ENCODE measurements at places on chromosomes 6 and 20.

DNA sequence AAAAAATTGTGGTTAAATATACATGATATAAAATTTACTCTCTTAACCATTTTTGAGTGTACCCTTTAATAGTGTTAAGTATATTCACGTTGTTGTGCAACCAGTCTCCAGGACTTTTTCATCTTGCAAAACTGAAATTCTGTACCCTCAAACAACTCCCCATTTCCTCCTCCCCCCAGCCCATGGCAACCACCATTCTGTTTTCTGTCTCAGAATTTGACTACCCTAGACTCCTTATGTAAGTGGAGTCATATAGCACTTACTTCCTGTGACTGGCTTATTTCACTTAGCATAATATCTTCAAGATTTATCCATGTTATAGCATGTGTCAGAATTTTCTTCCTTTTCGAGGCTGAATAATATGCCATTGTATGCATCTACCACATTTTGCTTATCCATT lies 5.1 kb downstream of the VPS16 start:
- DNase-seq, result no peak

- no peak for DNase-seq
These were observed 106.1 kb downstream of the UNC5CL start for GRCh38 chr6:40932953-40933352.

DNA sequence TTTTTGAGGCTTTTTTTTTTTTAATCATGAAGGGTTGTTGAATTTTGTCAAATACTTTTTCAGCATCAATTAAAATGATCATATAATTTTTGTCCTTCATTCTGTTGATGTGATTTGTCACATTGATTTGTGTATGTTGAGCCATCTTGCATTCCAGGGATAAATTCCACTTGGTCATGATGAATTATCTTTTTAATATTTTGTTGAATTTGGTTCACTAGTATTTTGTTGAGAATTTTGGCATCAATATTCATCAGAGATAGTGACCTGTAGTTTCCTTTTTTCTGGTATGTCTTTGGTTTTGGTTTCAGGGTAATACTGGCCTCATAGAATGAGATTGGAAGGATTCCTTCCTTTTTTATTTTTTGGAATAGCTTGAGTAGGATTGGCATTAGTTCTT lies 221.9 kb upstream of the ZNF217 start:
- DNase-seq, result no peak

DNA sequence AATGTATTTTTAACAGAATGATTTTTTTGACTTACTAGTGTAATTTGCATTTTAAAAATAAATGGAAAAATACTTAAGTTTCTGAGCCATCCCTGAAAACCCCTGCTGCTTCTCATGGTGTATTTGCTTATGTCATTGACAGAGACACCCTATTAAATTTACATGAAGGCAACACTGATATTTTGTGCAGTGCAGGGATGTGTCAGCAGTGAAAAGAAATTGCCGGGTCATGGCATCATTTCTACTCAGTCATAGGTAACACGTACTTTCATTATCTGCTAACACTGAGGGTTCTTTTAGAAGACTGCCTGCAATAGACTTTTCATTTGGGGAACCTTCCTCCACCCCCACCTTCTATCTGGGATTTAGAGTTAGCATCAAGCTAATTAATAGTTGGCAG lies 136.7 kb upstream of the RNF217 start:
- no peak for DNase-seq

- peak; percentile 70 for DNase-seq
These were observed 20.3 kb downstream of the TBPL1 start for GRCh38 chr6:133973109-133973971.

GRCh38 chr6:18099511-18099910 lies 23.0 kb downstream of the NHLRC1 start:
- no peak for DNase-seq

DNA sequence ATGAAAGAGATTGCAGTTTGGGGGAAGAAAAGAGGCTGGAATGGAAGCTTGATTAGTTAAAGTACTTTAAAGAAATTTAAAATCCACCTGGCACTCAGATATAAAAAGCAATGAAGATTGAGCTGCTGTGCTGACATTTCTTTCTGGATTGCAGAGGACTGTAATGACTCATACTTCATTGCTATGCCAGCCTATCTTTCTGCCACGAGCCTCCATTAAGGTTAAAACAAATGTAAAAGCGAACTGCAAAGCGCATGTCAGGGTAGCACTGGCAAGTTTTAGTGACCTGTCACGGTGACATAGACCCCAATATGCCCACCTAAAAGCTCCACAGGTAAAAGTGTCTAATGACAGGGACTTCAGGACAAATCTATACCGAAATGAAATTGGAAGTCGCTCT lies 449.6 kb downstream of the C6orf118 start:
- no peak for DNase-seq

DNA sequence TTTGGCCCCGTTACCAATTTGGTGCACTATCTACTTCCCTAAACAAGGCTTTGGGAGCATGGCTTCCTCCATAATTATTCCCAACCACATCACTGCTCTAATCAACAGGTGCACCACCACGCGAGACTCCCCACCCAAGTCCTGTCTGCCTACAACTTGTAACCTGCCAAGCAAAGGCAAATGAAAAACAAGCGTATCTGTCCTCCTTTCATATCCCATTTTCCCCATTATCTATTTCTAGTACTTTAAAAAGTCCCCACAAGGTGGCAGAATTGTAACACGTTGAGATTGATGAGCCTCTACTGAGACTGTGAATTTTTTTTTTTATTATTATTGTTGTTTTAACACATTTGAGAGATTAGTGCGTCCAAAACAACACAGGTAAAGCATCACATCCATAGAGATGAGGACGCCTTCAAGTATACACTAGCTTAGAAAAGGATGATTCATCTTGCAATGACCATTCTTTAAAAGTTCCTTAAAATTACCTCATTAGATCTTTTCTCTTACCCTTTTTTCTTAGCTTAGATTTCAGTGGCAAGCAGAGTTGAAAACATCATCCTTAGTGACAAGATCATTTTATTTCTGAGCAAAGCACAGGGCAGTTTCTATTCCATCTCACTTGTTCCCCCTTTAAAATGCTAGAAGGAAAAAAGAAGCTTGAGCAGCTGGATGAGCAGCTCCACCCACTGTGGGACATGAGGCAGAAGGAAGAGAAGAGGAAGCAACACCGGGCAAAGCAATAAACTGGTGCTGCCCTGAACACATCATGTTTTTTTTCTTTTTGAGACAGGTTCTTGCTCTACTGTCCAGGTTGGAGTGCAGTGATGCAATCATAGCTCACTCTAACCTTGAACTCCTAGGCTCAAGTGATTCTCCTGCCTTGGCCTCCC lies 210.8 kb downstream of the ARHGAP18 start:
- peak; percentile 80 for DNase-seq

- peak; percentile 12 for DNase-seq
These were observed 35.3 kb downstream of the EFCAB8 start for GRCh38 chr20:32894026-32894483.

DNA sequence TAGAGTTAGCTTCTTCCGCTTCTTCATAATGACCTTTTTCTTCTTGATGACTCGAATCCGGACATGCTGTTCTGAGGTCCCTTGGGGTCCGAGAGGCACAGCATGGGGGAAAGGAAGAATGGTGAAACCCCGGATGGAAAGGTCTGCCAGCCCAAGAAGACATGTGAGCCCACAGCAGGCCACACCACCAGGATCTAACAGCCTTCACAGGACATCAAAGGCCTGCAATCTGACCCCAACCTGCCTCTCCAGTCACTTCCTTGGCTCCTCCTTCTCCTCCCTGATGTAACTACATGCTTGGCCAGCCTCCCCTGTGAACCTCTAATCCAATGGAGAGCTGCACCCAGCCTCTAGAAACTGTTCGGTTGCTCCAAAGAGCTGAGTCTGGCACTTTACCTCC lies 1.6 kb downstream of the CPXM1 start:
- peak; percentile 43 for DNase-seq

- DNase-seq, result no peak
These were observed 53.5 kb upstream of the PLCB1 start for GRCh38 chr20:8078528-8078914.

- DNase-seq, result no peak
These were observed 1.2 kb downstream of the LINC00237 start for GRCh38 chr20:21104921-21105320.

Measured in fibroblast of mammary gland (primary cell).